ENCODE measurements at places on chromosomes 12 and 14.

- DNase-seq = no peak
Observed at GRCh38 chr14:92266216-92266615, 56.7 kb upstream of the SLC24A4 start.

DNA sequence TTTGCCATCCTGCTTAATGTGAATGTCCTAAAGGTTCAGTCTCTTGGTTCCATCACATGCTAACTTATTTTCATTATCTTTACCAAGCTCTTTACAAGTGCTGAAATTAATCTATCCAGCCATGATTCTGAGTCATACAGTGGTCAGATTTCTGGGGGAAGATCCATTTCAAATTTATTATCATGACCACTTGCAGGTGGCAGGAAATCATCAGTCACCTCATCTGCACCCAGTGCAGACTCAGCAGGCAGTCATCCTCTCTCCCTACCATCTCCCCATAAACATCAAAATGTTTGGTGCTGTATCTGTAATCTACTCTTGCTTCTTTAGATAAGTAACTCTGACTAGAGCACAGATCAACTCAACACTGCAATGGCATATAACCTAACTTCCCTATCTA lies 23.5 kb downstream of the ATG14 start:
- no peak for DNase-seq

- DNase-seq = peak; percentile 56
Observed at GRCh38 chr14:93332853-93333630, at the start of gene BTBD7. TSS of gene BTBD7 (minus strand) at chr14:93333036. CDS start at chr14:93296051, 36,985 bp downstream.

- DNase-seq = no peak
Observed at GRCh38 chr12:124381456-124382296, 86.8 kb downstream of the RFLNA start.

GRCh38 chr12:22169376-22169775 lies 123.4 kb downstream of the CMAS start:
- DNase-seq = no peak

DNA sequence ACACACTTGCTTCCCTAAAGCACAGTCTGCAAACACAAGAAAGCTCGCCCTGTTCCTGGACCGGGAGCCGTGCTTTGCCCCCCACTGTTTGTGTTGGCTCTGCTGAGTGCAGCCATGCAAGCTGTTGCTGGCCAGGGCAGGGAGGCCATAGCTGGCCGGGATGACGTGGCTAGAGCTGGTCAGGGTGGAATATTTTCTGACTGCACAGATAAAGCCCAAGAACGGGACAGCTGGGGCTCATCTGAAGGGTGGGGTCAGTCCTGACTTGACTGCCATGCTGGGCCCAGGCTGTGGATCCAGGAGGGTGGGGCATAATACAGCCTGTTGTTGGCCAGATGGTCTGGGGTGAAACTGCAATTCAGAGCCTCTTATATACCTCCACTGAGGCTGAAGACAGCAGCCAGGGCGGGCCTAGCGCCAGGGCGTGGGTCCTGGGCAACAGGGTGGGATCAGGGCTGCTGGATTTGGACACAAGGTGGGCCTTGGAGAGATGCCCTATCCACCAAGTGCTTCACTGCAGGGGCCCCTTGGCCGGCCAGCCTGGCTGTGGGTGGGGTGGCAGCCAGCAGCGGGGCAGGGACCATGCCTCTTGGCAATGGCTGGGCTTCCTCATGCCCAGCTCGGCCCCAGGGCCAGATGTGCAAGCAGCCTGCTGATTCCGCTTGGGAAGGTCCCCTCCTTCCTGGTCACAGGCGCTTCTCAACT lies 14.8 kb downstream of the KMT5A start:
- DNase-seq = no peak

GRCh38 chr12:131473261-131473660 lies 237.6 kb upstream of the SFSWAP start:
- no peak for DNase-seq

DNA sequence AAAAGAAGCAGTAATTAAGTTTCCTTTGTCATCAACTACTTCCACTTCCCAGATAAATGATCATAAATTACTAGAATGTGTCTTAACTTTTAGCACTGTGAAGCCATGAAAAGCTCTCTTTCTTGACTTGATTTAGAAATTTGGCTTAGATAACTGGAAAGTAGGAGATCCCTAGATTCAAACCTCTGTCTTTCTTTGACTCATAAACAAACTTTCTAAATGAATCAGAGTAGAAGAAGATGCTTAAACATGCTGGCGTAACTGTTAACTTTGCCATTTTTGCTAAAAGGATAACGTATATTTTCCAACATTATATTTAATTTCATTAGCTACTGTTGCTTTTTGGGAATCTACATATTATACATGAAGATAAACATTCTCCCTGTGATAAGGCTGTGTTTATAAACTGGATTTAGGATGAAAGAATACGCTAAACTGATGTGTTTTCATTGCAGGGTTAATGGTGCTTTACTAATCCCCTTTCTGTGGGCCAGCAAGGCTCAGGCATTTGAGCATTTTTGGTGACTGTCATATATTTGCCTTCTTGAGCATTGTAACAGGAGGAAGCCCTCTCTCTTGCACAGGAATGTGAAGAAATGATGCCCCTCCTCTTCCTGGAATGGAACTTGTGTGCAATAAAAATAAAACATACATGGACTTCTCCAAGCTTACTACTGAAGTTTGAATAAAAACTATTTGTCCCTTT lies 301.4 kb downstream of the BMP4 start:
- no peak for DNase-seq

- no peak for DNase-seq
Observed at GRCh38 chr12:58268069-58268468, 326.7 kb downstream of the ATP23 start.

GRCh38 chr14:105167303-105168092 lies 1.1 kb downstream of the JAG2 start:
- no peak for DNase-seq

All from esophagus squamous epithelium (tissue), 5 donors.